ENCODE measurements at places on chromosomes 5 and 9. TPM values are rescaled to one million over a fixed set of nuclear protein-coding genes. Genes with fewer than 3 reads are reported as not detected.

- DNase-seq, result no peak
Observed at GRCh38 chr5:127909066-127909465, 174.5 kb upstream of the SLC12A2 start.

DNA sequence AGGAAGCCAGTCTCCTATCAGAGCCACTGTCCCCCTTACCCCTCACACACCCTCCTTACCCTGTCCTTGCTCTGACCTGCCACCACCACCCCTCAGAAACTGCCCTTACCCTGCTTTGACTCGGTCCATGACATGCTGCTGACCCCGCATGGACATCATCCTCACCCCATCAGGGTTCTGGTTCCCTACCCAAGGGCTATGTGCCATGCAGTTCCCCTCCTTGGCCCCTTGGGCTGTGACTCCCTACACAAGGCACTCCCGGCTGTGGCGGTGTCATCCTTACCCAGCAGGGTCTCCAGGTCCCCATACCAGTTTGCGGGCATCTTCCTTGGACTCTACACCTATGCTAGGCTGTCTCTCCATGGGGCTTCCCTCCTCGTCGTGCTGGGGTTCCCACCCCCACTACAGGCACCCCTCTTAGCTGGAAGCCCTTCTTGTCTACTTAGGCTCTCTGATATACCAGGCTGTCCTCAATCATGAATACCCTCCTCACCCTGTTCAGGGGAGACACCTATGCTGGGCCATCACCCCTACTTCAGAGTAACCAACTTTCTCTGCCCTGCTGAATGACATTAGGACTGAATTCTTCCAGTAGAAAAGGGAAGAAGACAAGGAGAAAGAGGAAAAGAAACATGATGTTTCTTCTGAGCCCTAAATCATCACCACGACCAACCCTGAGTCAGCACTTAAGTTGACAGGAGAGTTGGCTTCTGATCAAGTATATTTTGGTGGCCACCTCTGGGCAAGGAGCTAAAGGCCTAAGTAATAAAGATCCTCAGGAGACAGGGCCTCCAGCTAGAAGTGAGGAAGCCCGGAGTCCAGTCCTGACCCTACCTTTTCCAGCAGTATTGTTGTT, 115.2 kb downstream of the GCNT1 start:
- DNase-seq, result no peak

DNA sequence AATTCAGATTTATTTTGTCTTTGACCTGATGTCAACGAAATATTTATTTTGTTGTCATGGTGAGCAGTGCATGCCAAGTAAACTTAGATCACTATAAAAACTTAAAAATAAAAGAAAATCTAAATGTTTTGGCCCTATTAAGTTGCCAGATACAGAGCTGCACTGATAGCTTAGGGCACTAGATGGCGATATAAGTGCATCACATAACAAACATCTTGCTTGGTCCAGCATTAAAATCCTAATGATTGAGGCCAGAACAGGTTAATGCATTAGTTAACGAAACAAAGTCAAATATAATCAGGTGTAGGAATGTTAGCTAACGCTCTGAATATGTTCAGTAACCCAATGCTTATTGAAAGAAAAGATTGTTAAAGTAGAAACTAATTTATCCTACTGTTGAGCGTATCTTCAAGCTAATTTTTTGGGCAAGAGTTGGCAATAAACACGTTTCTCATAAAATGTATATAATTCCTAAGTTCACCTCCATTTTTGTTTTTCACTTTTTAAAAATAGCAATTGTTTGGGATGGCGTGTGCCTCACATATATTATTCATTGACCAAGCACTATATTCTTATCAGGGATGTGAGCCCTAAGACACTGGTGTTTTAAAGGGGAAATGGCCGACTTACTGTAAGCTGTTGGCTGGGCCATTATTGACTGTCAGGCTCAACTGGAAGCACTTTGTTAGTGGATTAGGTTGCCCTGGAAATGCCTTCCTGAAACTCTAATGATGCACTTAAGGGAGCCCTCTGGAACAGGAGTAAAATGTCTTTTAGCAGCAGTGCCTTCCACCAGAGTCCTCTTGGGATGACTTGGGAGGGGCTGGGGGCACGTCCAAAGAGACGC, 33.3 kb downstream of the KCTD16 start:
- no peak for DNase-seq

DNA sequence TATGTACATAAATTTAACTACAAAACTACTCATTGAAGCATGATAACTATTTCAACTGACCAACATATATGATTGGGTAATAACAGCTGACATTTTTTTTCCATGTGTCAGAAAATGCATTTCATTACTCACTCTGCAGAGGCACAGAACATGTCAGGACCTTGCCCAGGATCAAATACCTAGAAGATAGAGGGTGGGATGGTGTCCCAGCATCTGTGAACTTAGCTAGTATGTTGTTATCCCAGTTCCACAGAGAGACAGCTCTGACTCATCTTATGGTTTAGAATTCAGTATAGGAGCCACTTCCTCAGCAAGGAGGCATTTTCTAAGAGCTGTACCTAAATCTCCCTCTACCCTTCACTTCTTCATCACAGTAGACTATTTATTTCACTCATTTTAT, 1198.6 kb upstream of the ACO1 start:
- peak; percentile 16 for DNase-seq

DNA sequence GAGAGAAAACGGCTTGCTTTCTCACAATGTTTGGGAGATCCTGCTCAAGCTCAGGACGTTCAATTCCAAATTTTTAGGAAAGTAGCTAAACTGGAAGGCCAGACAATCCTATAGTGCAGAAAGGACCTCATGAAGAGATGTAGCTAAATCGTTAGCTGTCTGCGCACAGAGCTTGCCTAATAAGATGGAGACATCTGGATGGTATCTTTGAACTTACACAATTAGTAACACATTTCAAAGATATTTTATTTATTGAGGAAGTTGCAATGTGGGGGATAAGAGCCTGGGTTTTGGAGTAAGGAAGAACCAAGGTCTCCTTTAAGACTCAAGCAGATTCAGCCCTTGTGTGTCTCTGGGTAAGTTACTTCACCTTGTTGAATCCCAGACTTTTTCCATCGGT, 28.6 kb upstream of the RAB14 start:
- DNase-seq, result no peak

- DNase-seq, result peak; percentile 21
Observed at GRCh38 chr9:92668746-92669526, 995 bp downstream of the IPPK start.

DNA sequence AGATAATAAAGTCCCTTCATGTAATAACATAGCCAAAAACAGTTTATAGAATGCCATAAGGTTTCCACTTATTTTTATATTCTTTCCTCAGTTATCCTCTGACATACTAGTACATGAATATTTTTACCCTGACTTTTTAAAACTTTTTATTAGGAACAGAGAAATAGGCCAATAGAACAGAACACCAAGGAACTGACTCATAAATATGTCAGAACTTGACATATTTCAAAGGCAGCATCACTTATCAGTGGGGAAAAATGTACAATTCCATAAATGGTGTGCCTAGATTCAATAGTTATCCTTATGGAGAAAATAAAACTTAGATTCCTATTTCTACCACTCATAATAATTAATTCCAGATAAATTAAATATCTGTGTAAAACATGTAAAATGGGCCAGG, 9.4 kb downstream of the STARD4 start:
- no peak for DNase-seq

DNA sequence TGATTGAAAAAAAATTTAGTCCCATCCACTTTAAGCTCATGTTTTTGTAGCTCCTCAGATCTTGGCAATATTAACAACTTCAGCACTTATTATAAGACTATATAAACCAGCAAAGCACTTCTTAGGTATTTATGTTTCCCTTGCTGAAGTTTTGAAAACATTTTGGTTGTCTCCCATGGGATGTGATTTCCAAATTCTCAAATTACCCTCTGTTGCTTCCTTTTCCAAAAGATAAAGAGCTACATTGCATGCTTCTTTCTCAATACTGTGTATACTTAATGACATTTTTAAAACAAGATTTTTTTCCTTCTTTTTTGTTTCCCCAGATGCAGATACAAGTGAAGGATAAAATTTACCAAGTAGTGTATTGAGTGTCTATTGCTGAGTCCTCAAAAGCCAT, 567.1 kb downstream of the CSNK1G3 start:
- DNase-seq, result no peak

GRCh38 chr5:50853151-50853550, 186.7 kb downstream of the PARP8 start:
- DNase-seq, result no peak

DNA sequence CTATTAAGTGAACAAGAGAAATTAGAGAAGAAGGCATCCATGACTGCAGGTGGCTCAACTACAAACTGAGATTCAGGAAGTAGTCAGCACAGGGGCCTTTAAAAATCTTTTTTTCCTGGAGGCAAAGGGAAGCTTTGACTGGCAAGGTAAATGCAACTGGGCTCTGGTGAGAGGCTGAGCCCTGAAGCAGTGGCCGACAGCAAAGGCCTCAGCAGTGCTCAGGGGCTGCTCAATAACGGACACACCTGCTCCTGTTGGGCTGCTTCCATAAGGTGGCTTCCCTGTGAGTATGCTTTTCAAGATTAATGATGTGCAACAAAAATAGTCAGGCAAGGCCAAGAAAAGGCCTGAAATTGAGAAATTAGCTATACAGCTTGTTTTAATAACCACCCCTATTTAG, 134.2 kb upstream of the RGMB start:
- no peak for DNase-seq

DNA sequence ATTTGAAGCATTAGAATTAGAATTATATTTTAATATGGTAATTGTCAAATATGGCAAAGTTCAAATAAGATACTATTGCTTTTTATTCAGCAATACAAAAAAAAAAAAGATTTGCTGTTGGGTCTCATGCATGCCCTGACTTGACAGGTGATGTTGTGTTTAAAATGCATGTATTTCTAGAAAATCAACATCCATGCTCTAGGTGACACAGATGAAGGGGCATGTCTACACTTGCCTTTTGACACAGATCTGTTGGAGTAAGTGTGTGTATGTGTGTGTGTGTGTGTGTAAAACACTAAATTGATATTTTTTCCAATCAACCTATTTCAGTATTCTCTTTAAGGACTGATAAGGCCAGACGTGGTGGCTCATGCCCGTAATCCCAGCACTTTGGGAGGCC, 38.1 kb upstream of the SMARCA2 start:
- no peak for DNase-seq

GRCh38 chr9:97271292-97271691, 36.2 kb upstream of the CCDC180 start:
- no peak for DNase-seq

- DNase-seq, result no peak
Observed at GRCh38 chr9:35267710-35268109, 105.9 kb downstream of the UNC13B start.

GRCh38 chr9:91978740-91979414, 28.8 kb upstream of the ROR2 start:
- peak; percentile 56 for DNase-seq

DNA sequence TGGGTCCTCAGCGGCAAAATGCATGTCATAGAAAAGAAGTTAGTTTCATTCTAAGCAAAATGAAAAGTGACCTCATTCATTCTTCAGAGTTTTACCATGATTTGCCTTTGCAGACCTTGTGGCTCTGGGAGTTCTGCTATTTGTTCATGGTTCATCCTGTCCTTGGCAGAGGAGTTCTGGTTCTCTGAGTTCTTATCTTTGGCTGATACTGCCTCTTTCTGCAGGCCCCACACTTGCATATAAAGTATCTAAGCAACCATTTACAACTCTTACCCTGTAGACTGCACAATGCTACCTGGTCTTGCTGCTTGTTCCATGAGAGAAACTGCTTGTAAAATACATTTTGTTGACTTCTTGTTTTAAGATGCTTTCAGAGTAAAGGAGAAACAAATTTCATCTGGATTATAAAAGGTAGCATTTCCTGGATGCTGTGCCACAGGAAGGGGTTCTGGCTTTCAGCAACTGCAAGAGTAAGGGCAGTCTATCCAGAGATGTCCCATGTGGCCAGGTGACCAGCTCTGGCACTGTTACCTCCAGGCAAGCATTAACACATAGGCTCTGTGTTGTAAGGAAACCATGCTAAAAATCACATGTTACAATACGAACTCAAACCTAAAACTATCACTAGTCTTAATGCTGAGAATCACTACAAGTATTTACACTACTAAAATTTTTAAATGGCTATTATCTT, 513.2 kb downstream of the SPOCK1 start:
- DNase-seq, result no peak

DNA sequence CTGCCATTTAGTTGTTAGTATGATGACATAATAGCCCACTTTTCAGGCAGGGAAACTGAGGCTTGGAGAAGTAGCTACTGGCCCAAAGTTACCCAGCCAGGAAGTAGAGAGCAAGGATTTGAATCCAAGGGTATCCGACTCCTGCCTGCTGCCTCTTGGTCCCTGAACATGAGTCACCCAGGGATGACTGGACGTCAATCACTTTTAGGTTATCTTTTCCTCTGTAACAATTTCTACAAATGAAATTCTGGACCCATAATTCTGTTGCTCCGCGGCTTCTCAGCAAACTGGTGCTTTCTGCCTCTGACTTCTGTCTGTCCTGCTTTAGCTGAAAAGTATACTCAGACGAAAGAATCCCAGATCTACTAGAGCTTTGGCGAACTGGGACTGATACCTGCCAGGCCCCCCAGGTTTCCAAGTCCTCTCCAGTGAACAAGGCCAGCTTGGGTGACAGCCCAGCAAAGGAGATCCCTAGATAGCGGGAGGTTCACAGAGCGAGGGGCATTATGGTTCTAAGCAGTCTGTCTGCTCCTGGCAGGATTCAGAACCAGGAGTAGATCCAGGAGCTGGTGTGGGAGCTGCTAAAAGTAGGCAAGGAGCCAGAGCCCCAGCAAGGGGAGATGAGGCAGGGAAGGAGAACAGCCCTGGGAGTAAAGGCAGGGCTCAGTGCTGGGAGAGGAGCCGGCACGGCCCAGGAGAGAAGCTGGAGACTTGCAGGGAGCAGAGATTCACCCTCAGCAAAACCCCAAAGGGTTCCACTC, 20.6 kb downstream of the OLFML2A start:
- no peak for DNase-seq

GRCh38 chr5:1783216-1783554, 16.5 kb downstream of the MRPL36 start:
- DNase-seq, result no peak

- no peak for DNase-seq
Observed at GRCh38 chr5:124289641-124290311, 456.7 kb downstream of the ZNF608 start.

DNA sequence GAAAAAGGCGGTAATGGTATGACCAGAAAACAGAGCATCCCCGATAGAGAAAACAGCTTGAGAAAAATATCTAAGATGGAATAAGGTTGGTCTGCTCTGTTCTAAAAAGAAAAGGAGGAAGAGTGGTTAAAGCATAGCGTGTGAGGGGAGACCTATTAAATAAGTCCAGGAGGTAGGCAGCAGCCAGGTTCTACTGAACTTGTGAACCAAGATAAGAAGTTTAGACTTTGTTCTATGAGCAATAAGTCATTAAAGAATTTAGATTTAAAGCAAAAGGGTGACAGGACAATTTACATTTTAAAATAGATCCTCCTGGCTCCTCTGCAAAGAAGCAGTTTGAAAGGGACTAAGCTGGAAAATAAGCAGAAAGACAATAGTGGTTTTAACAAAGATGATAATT, 81.3 kb upstream of the COX7C start:
- DNase-seq, result no peak

- DNase-seq, result no peak
Observed at GRCh38 chr9:108609227-108609896, 246.4 kb downstream of the ACTL7B start.

TMCO6 gene
- total RNA-seq, result 35.6 TPM

F12 gene
- 4.0 TPM for total RNA-seq

PCDHB4 gene
- 0.48 TPM for total RNA-seq

PRDM12 gene
- total RNA-seq, result 0.13 TPM

MGAT1 gene
- total RNA-seq, result 88.5 TPM

IL3 gene
- not detected for total RNA-seq

GTF3C5 gene
- 94.3 TPM for total RNA-seq

PRKACG gene
- total RNA-seq, result not detected

PAPPA gene
- 15.5 TPM for total RNA-seq

RLN1 gene
- total RNA-seq, result not detected

All from kidney epithelial cell (primary cell).